ENCODE measurements at places on chromosomes 4 and X.

GRCh38 chrX:69107231-69107739 lies 58.0 kb downstream of the PJA1 start:
- DNase-seq: no peak

DNA sequence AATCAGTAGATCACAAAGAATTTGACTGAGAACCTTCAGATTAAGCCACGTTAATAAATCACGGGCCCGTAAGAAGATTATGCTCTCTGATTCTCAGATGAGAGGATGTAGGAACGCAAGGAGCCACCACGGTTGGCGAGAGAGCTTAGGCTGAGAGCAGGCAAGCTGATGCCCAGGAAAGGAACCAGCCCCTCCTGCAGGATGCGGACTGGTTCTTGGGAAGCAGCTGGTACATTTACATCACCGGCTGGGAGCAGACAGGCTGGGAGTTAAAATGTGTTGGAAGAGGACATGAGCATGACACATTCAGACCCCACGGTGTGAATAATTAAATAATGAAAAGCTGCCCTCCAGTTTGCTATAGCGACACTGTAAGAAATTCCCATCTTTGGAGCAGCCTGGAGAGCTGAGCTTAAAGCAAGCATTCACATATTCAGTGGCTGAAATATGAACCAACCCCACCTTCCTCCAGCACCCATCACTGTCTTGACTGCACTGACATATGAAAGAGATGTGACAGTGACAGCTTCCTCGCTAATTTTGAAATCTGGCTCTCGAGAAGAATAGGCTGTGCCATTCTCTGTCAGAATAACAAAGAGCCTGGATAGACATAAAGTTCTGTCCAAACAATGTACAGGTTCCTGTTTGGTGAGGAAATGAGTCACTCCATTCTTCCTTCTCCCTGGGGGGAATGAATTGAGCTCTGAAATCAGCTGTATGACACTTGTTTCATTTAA lies 33.1 kb downstream of the LNX1 start:
- DNase-seq: no peak

DNA sequence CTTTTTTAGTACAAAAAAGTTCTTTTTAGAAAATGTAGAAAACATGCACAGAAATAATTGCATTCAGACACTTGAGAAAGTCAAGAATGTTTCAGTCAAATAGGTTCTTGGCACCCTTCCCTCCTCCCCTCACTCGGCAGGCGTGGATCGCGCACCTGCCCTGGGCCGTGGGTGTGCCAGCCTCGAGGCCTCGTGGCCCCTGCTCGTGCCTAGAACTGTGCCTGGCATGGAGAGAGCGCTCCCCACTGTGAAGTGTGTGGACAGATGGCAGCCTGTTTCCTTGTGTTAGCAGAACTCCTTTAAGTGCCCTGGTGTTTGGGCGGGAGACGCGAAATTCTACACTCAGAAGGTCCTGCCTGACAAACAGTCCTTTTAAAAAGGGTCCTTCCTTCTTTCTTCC lies 14.7 kb downstream of the RGS12 start:
- no peak for DNase-seq

DNA sequence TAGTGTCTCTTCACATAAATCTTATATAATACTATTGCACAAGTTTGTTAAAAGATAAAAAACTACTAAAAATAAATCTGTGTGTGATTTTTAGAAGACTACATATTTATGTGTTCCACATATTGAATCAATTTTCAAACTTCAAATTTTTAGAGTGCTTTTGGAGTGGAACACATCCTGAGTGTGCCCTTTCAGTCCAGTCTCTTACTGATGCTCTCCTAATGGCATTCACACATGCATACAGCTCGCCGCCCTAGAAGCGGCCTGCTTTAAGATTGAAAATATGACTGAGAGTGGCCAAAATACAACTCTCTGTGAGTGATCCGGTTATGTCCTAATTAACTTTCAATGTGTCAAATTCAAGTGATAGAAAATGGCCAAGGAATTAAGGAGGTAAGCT lies 628.8 kb downstream of the ANKRD50 start:
- no peak for DNase-seq

DNA sequence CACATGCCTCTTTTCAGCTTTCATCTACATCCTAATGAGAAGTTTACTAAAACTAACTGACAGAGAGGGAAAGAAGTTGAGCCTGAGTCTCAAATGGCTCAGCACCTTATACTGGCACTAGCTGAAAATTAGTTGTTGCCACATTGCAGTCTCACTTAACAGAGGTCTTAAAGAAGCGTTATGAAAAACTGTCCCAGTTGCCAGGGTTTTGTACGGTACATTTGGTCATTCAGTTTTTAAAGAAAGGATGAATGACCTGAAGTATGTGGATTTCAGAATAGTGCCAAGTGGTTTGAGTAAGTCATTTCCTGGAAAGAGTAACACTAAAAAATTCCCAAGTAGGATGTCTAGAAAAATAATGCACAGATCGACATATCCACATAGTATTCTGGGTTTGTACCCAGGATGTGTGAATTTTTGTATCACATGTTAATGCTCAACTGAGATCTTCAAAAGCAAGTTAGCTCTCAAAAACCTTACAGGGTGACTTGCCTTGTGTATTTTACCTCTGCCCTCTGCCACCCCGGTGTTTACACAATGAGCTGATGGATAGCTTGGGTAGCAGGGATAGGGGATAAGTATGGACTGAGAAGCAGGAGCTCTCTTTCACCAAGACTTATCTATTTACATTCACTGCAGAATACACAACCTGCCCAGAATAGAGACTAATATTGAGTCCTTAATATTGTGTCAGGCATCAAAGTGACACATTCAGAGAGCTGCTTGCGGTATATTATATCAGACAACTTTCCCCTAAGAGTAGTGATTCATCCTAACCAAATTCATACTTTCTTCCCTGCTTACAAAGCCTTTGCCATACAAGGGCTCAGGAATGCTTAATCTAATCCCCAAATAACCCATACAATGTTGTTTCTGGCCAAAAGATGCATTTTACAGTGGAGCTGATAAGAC lies 1075.7 kb upstream of the PABPC4L start:
- DNase-seq: no peak

DNA sequence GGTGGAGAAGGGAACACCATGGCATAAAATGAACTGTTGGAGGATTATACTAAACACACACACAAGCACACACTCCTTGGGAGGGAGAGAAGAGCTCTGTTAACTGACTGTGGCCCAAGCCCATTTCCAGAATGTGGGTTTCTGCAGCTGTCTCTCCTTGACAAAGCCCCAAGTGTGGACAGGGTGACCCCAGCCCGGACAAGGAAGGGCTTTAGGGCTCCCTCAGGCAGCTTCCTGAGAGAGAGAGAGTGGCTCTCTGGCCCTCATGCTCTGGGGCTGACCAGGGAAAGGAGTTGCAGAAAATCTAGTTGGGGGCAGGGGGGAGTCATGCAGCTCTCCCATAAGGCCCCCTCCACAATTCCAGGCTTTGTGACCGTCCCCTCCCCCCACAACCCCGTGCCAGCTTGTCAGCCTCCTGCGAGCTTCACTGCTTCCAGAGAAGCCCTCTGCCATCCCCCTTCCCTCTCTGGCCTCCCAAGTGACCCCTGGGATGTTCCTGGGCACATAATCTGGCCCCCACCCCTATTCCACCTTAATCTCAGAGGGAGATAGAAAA lies 590 bp downstream of the ARHGEF9 start:
- no peak for DNase-seq

Data from activated CD8-positive, alpha-beta memory T cell treated with anti-CD3 and anti-CD28 coated beads for 48 hours (primary cell).